ENCODE measurements at places on chromosomes 4 and X.

- DNase-seq: no peak
Measured at GRCh38 chr4:82126512-82127040, 247.2 kb downstream of the HNRNPD start.

DNA sequence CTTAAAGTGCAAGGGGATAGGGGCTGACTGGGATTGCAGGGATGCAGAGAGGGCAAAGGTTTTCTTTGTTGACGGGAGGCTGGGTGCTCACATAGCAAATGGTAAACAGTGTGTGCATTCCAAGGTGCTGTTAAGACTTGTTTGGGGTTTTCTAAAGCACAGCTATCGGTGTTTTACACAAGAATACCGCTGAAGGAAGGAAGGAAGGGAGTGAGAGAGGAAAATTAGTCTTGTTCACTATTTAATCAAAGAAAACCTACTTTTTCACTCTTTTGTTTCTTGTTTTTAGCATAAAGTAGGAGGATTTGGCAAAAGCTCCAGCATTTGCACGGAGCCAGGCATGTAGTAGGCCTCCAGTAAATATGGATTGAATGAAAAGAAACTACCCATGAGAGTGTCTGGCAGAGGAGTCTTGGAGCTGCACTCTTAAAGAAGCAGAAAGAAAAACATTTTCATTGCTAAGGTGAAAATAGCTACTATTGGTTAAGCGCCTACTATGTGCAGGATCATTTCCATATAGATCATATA lies 99.7 kb downstream of the FIP1L1 start:
- DNase-seq: no peak

- DNase-seq: no peak
Measured at GRCh38 chrX:122094611-122095010, 1047.2 kb downstream of the GLUD2 start.

DNA sequence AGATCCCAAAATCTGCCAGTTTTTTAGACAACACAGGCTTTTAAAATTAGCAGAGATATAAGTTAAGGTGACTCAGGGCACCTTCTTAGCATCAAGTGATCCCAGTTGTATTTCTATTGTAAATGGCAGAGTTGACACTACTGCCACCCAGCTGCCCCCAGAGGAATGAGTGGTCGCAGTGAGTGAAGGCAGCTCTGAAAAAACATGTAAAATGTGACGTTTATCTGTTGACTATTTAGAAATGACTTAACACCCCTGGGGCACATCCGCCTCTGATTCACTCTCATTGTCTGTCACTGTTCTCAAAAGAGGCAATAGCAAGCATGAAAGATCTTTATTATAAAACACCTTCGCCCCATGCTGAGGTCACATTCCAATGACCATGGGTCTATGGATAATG lies 592.4 kb downstream of the ACTRT1 start:
- no peak for DNase-seq

DNA sequence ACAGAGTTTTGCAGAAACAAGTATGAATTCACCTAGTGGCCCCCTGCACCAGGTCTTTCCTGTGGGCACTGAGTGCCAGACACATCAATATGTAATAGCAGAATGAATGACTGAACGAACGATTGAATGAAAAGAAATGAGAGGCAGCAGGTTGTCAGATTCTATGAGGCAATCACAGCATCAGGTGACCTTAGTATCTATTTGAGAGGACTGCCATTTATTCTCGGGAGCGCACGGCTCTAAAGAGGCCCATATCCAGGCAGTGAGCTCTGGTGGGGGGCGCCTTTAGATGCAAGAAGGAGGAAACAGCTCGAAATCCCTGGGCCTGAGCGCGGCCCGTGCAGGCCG lies 528 bp upstream of the SLC25A4 start:
- DNase-seq: no peak

DNA sequence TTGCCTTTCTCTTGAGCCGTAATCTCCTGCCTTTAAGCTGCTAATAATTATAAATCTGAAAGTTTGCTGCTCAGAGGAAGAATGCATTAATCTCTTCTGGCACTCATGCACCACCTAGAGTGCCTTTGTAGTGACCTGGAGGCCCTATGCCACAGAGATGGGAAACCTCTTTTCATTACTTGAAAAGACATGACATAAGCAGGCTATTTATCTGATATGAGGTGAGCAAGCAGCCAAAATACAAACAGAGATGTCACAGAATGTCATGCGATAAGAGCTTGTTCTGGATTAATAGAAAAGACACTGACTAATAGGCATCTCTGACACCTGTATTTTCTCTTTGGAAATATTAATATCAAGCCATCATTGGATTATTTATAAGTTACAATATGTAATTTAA lies 42.3 kb downstream of the GABRB1 start:
- DNase-seq: no peak

GRCh38 chr4:55008166-55009056 lies 117.0 kb downstream of the KDR start:
- no peak for DNase-seq

- DNase-seq: no peak
Measured at GRCh38 chrX:103330681-103331288, 746 bp downstream of the TCEAL7 start.

- no peak for DNase-seq
Measured at GRCh38 chr4:169219440-169219839, 51.3 kb downstream of the SH3RF1 start.

DNA sequence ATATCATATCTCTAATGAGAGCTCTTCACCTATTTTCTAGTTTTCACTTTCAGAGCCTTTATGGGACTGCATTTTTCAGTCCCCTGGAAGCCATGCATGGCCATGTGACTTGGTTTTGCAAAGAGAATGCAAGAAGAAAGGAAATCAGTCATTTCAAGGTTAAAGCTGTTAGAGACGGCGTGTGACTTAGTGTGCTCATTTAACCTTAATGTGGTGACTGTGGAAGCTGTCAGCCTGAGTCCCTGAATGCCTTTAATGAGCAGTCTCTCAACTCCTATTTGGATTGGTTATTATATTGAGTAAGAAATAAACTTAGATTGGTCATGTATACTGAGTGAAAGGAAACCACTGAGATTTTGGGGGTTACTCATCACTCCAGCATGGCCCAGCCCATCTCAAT lies 212.7 kb downstream of the KCNIP4 start:
- DNase-seq: no peak

GRCh38 chrX:130552444-130553073 lies 150.8 kb downstream of the RBMX2 start:
- no peak for DNase-seq

- no peak for DNase-seq
Measured at GRCh38 chr4:176333076-176333475, 13.3 kb downstream of the SPCS3 start.
